IMR-90 (cell line): ENCODE measurements at places on chromosomes 3 and 15. TPM values are rescaled to one million over a fixed set of nuclear protein-coding genes. Genes with fewer than 3 reads are reported as not detected.

Gene ZBBX
- not detected in 2 replicates for polyA plus RNA-seq

Gene CSPG4
- polyA plus RNA-seq, result 28.4 and 35.6 TPM in 2 replicates

Gene XCR1
- not detected in 2 replicates for polyA plus RNA-seq

Gene TF
- polyA plus RNA-seq, result 0.01 and 0.07 TPM in 2 replicates

Gene SLC28A2
- polyA plus RNA-seq, result not detected in 2 replicates

Gene CAV3
- polyA plus RNA-seq, result 0.17 TPM in 1 of 2 replicates, not detected in the other

Gene CYP8B1
- polyA plus RNA-seq, result not detected in 2 replicates

Gene B4GALT4
- 23.0 and 27.0 TPM in 2 replicates for polyA plus RNA-seq

GRCh38 chr3:45283471-45283870, 57.4 kb upstream of the TMEM158 start:
- DNase-seq, result no peak

GRCh38 chr15:96599268-96599667, 268.8 kb downstream of the NR2F2 start:
- DNase-seq, result no peak

- DNase-seq, result no peak
Measured at GRCh38 chr3:147400111-147400510, 6.2 kb downstream of the ZIC4 start.

DNA sequence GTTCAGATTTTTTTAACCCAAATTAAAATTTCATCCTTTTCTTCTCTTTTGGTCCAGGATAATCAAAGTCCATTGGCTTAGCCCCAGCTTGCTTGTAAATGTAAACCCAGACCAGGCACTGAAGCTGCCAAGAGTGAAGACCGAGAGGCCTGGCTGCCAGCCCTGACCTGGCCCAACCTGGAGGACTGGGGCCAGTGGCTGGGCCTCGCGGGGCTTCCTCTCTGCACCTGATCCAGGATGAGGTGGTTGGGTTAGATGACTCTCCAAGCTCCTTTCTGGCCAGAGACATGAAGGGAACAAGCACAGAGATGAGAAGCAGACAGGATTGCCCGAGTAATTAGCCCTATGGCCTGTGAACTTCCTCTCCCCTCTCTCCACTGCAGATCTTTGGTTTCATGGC, 50.6 kb downstream of the CMTM6 start:
- DNase-seq, result no peak

DNA sequence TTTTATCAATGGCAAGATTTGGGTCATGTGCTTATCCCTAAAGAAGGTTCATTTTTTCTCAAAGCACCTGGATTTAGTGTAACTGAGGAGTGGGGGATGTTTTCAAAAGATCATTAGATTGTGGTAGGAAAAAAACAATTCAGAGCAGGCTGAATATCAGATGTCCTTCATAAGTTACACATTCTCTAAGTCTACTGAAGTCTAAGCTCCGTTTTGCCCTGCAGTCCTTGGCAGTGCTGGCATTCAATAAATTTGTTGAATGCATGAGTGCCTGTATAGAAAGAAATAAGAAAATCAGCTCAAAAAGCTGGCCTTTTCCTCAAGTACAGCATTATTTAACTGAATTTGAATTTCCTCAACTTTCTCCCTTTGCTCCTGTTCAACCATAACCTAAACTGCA, 819.0 kb upstream of the GRM7 start:
- DNase-seq, result no peak

- DNase-seq, result no peak
Measured at GRCh38 chr15:79990280-79990996, 19.4 kb upstream of the BCL2A1 start.

- DNase-seq, result peak; percentile 21
Measured at GRCh38 chr3:55858302-55858701, 371.2 kb upstream of the WNT5A start.

- no peak for DNase-seq
Measured at GRCh38 chr3:95407709-95408463, 1345.0 kb downstream of the NSUN3 start.

GRCh38 chr15:67098768-67099282, 33.4 kb downstream of the SMAD3 start:
- DNase-seq, result no peak

DNA sequence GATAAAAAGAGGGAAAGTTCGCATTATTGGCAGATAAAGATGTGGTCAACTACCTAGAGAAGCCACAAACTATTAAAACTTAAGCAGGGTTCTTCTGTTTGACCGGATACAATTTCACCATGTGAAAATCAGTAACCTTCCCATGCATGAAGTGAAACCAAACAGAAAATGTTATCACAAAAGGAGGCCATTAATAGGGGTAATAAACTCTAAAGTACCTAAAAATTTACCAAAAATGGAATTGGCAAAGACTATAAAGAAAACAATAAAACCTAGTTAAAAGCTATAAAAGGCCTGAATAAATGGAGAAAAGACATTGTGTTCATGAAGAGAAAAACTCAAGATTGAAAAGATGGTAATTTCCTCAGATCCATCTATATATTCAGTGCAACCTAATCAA, 83.4 kb downstream of the FEZF2 start:
- DNase-seq, result no peak
